Thymus (tissue), 14 donors: ENCODE measurements at places on chromosomes 2 and 18. TPM values are rescaled to one million over a fixed set of nuclear protein-coding genes. Genes with fewer than 3 reads are reported as not detected.

MMADHC gene
- total RNA-seq, result 131 TPM

- DNase-seq, result no peak
- no peak overlapping the region for H3K4me3 ChIP-seq
- H3K4me1 ChIP-seq, result no peaks in the 10 kb centered on the region
- H3K27me3 ChIP-seq, result no peaks in the 10 kb centered on the region
These were observed 53.3 kb downstream of the GULP1 start for GRCh38 chr2:188345020-188345419.

SRD5A2 gene
- 0.28 TPM for total RNA-seq

GRCh38 chr18:7879717-7880116 lies 312.6 kb downstream of the PTPRM start:
- H3K27ac ChIP-seq, result no peak overlapping the region
- no peaks in the 10 kb centered on the region for H3K36me3 ChIP-seq
- no peaks in the 10 kb centered on the region for H3K4me1 ChIP-seq
- no peak overlapping the region for H3K4me3 ChIP-seq
- H3K27me3 ChIP-seq, result no peaks in the 10 kb centered on the region

POU3F3 gene
- 0.14 TPM for total RNA-seq

DNA sequence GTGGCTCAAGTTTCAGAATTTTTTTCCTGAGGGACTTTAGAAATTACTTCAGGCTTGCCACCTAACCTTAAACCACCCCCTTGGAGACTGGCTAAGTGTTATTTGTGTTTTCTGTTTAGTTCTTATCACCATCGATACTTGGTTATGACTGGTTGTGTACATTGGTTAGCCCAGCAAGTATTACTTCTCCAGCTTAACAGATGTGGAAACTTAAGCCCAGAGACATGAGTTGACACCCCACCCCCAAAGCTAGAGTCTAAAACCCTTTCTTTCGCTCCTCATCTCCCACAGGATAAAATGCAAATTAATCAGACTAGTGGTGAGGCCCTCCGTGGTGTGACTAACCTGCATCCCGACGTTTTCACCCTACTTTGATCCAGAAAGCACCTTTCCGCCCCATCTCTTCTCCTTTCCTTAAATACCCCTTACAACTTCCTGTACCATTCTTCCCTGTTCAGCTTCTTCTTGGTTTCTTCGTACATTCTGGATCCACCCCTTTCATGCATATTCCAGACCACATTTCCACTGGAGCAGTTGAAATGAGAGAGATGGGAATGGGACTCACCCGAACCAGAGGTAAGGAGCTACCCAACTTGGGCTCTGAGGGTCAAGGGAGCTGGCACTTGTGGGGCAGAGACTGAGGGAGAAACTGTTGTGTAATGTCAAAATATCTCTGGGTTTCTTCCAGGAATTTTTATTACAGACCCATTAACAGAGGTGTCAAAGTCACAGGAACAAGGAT lies 819 bp upstream of the MAP3K2 start:
- H3K4me3 ChIP-seq, result peak overlapping the region; percentile 48
- no peaks in the 10 kb centered on the region for H3K36me3 ChIP-seq
- DNase-seq, result no peak

GRCh38 chr2:235706506-235706905 lies 212.7 kb downstream of the AGAP1 start:
- H3K4me3 ChIP-seq, result no peak overlapping the region
- H3K4me1 ChIP-seq, result no peaks in the 10 kb centered on the region
- no peak for DNase-seq
- H3K27ac ChIP-seq, result no peak overlapping the region

C2orf81 gene
- 0.66 TPM for total RNA-seq

SLC40A1 gene
- 75.3 TPM for total RNA-seq
